Esophagus mucosa (tissue), 1 donor: ENCODE measurements at places on chromosomes 12 and 14.
A peak's percentile ranks its signal among the peaks of the same experiment; 100 is the strongest.

GRCh38 chr12:98998697-98999299 is 353.7 kb downstream of the APAF1 start:
- ATAC-seq = peak; percentile 69

DNA sequence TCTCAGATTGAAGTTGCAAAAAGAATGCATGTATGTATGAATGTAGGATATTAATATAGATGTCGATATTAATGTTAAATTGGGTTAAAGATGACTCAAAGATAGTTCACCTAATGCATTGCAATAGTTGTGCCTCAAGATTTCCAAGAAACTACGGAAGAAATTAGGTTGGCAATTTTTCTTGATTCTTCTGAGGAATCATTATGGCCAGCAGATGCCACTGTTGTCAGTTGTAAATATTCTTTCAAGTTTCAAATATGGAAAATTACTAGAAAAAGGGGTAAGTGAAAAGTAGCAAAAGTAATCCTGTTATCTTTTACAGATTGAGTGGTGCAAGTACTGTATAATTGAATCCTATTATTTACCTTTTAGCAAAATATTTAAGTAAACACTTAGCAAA is 202.1 kb downstream of the ADAMTS20 start:
- no peak for ATAC-seq

- peak; percentile 48 for ATAC-seq
Measured at GRCh38 chr12:52183544-52183910, 8.3 kb downstream of the KRT80 start.

GRCh38 chr12:130375296-130376287 is 37.9 kb downstream of the PIWIL1 start:
- ATAC-seq = no peak

DNA sequence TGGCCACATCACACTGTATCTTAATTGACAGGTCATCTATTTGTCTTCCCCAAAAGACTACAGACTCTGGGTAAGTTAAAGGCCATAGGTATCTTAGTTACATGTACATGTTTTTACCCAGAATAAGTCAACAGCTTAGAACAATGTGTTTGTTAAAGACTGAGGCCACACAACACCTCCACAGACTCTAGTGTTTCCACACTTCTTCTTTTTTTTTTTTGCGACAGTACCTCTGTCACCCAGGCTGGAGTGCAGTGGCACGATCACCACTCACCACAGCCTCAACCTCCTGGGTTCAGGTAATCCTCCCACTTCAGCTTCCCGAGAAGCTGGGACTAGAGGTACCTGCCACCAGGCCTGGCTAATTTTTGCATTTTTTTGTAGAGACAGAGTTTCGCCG is 1.3 kb downstream of the GPN3 start:
- ATAC-seq = no peak

DNA sequence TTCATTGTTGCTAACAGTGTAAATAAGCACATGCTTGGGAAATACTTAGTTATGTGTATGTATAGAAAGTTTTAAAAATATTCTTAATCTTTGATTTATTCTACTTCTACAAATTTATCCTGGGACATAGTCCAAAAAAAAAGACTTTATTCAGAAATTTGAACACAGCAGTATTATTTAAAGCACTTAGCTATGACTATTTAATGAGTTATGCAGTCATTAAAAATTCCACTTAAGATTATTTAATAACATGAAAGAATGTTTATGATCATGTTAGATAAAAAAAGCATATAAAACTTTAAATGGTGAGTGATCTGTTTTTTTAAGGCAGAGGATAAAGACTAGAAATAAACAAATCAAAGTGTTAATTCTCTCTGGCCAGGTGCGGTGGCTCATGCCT is 78.3 kb downstream of the BAZ1A start:
- ATAC-seq = no peak

DNA sequence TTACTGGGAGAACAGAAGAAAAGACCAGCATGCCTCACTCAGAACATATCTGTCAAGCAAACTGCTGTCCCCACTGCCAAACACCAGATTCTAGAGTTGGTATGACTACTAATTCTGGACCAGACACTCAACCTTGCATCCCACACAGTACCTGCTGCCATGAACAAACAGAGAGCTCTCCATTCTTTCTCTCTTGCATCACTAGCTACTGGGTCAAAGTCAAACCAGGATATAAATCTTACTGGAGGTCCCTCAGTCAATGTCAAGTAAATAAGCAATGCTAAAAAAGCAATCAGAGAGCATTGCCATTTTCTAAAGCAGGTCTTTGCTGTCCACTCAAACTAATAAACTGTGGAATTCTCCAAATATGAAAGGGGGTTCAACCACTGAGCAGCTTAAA is 452.4 kb upstream of the SEL1L start:
- ATAC-seq = no peak

DNA sequence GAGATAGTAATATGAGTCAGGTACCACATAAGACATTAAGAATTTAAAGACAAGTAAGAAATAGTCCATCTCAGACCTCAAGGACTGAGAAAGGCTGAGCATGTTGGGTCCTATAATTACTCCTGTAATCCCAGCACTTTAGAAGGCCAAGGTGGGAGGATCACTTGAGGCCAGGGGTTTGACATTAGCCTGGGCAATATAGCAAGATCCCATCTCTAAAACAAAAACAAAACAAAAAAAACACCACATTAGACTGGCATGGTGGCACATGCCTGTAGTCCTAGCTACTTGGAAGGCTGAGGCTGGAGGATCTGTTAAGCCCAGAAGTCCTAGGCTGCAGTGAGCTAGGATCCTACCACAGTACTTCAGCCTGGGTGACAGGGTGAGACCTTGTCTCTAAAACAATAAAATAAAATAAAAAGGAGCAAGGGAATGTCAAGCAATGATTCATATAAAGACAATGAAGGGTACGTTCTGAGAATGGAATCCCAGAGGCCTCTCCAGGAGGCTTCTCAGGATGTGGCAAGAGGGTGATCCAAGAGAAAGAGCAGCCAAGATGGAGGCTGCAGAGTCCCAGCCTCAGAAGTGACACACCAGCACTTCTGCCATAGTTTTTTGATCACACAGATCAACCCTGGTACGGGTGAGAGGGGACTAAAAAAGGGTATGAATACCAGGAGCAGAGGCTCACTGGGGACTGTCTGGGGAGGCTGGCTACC is 206.4 kb downstream of the CRADD start:
- no peak for ATAC-seq

DNA sequence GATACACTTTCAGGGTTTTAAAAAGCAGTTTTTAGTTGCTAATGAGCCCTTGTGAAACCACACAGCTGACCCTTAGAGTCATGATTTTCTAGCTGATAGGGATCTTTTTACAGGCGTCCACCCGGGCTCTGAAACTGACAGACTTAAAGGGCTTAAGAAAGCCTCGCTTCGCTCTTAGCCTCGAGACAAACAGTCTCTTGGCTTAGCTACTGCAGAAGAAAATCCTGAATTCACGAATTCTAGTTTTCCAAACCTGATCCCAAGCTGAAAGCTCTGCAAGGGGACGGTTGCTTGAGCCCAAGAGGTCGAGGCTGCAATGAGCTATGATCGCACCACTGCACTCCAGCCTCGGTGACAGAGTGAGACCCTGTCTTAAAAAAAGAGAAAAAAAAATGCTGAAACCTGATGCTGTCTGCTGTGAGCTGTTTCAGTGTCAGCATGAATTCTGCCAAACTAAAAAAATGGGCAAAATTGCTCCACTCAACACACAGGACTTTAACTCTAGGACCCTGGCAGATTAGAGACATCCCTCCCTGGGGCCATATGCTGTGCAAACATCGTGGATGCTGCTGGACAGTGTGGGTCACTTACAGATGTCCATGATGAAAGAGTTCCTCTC is 3.1 kb upstream of the HPD start:
- ATAC-seq = no peak

DNA sequence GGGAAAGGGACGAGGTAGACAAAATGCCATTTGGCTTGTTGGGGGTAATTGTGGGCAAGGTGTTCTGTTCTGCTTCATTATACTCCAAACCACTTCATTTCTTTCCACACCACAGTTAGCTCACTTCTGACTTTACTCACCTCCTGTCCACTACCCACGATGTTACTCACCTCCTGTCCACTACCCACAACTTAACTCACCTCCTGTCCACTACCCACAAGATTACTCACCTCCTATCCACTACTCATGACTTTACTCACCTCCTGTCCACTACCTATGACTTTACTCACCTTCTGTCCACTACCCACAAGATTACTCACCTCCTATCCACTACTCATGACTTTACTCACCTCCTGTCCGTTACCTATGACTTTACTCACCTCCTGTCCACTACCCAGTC is 10.1 kb upstream of the TWF1 start:
- peak; percentile 43 for ATAC-seq

DNA sequence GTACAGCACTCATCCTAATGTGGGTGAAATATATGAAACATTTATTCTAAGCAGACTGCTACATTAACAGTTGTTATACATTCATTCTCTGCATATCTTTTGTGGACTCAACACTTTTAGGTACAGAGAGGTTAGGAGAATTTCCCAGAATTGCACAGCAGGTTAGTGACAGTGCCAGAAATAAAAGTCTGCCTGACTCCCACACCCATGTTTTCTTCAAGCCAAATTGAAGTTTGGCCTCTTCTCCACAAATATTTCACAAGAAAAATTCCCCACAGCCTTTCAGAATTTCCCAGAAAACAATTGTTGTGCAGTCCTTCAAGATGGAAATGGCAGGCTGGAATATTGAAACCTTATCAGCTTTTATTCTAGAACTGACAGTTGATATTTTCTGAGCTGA is 464.8 kb downstream of the RAD51B start:
- no peak for ATAC-seq

- ATAC-seq = no peak
Measured at GRCh38 chr14:103408491-103409155, 23.4 kb downstream of the MARK3 start.

GRCh38 chr12:104136577-104136976 is 1.4 kb downstream of the NFYB start:
- ATAC-seq = no peak

DNA sequence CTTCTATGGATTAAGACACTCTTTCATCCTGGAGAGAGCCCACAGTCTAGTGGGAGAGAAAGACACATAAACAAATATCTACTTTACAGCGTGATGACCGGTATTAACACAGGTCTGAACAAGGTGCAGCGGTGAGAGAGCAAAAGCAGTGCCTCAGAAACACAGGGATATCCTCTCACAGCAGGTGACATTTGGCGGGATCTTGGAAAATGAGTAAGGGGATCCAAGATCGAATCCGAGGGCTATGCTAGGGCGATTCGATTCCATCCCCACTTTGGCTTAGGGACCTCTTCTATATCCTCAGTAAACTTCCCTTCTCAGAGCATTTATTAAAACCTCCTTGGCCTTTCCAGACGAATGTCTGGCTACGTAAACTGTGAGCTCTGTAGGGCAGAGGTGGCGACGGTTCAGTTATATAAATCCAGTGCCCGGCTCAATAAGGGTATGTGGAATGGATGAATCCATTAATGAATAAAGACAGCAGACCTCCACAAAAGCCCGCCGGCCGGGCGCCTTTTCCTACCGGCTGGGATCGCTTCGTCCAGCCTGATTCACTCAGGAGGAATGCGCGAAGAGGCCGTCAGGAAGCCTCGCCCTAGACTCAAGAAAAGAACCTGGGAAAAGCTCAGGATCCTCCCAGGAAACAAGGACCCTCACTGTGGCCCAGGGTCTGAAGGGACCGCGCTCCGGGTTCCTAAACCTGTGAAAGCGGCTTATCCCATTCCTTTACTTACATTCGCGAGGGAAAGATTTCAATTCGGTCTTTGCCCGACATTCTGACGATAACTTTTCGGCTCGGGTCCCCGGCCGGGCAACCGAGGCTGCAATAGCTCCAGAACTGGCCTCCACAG is 455 bp downstream of the ATP6V1D start:
- ATAC-seq = peak; percentile 12

DNA sequence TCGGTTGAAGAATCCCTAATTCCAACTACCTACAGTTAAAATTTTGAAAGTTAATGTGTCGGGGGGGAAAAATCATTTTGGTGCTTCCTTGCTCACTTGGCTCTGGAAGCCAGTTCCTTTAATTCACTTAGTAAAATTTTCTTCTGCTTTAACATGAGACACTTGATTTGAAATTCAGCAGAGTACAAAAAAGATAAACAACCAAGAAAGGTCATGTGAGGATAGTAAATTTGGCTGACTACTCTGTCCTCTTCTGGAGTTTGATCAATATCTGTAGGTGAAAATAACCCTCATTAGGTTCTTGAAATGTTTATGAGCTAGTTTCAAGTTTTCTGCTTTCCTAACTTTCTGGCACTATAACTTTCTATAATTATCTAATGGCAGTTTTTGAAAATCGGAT is 43.4 kb downstream of the KCNJ8 start:
- no peak for ATAC-seq
